CD4-positive, alpha-beta memory T cell (primary cell): ENCODE measurements at places on chromosomes 7 and 10.

GRCh38 chr10:119541046-119541445, 1.5 kb downstream of the RGS10 start:
- DNase-seq: no peak

DNA sequence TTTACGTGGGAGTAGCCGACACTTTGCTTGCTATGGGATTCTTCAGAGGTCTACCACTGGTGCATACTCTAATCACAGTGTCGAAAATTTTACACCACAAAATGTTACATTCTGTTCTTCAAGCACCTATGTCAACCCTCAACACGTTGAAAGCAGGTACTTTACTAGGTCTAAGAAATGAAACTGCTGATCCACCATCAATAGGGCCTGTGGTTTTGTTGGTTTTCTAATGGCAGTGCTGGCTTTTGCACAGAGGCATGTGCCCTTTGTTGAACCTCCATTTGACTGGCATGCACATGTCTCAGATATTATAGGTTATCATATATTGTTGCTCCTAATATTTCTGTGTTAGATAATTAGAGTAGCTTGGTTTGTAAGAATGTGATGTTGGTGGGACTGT, 123.8 kb downstream of the CFTR start:
- no peak for DNase-seq

- DNase-seq: no peak
Measured at GRCh38 chr7:109694149-109695071, 1124.7 kb downstream of the DNAJB9 start.

DNA sequence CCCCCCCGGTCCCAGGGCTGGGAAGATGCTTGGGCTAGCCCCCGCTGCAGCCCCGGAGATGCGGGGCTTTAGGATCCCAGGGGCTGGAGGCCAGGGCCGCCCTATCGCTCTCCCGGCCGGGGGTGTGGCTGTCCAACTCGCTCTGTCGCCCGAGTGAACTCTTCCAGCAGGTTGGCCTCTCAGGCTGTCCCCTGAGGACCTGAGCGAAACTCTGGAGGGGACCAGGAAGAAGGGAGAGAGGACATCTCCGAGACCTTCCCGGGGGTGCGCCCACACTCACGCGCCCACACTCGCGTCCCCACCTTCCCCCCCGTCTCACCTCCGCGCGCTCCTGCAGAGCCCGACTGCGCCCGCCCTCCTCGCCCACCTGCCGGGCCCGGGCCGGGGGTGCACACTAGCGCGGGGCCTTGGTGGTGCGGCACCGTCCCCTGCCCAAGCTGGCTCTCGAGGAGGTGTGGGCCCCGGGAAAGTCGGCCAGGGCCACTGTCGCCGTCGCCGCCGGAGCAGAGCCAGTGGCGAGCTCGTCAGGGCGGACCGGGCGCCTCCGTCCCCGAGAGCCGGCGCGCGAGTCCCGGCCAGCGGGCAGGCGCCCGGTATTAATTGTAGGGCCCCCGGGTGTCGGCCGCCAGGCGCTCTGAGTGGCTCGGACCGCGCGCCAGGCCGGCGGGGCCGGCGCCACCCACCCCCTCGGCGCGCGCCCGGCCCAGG, 101.7 kb upstream of the SVIL start:
- DNase-seq: peak; percentile 25

GRCh38 chr10:25102147-25102822, 72.5 kb upstream of the GPR158 start:
- no peak for DNase-seq

GRCh38 chr7:22208799-22209198, 148.2 kb downstream of the RAPGEF5 start:
- DNase-seq: no peak

GRCh38 chr7:16754856-16755317, 1.3 kb downstream of the TSPAN13 start:
- DNase-seq: no peak

GRCh38 chr10:74825371-74826141, 844 bp upstream of the KAT6B start:
- peak; percentile 64 for DNase-seq

DNA sequence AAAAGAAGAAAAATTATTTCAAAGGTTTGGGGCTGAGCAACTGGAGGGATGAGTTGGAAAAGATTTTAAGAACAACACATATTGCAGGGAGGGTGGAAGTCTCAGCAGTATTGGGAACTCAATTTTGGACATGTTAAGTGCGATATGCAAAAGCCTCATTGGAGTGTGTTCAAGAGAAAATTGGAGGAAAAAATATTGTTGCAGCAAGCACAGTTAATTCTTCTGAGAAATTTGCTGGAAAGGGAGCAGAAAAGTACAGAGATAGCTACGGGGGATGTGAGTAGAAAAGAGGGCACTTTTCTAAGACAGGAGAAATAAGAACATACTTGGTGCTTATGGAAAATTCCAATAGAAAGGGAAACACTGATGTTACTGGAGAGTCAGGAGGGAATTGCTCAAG, 59.8 kb upstream of the MAGI2 start:
- DNase-seq: no peak

DNA sequence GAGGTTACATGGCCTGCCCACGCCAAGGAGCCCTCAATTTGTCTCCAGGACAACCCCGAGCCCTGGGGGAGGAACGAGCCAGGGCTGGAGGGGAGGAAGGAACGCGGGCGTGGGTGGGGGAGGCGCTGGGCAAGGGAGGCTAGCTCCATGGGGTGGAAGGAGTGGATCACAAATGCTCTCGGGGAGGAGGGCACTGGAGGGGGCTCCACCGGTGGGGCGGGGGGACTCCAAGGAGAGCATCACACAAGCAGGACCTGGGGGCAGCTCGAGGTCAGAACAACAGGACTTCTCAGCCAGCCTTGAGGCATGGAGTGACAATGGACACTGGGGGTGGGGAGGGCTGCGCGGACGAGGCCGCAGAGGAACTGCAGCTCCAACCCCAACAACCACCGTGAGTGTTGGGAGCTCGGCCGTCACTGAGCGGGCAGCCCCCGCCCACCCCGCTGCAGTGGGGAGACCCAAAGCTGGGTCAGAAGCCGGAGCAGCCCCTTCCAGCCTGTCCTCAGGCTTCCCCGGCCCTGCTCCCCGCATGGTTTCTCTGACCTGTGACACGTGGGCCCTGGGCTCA, 41.1 kb downstream of the STK32C start:
- DNase-seq: no peak
